Right renal pelvis (tissue), 4 donors: ENCODE measurements at places on chromosomes 6 and 20. TPM values are rescaled to one million over a fixed set of nuclear protein-coding genes. Genes with fewer than 3 reads are reported as not detected.

KHDC1 gene
- polyA plus RNA-seq, result 6.2 TPM

OR2H1 gene
- not detected for polyA plus RNA-seq

NINL gene
- polyA plus RNA-seq, result 35.5 TPM

RHAG gene
- polyA plus RNA-seq, result 1.2 TPM

GATA5 gene
- polyA plus RNA-seq, result 7.4 TPM

TCFL5 gene
- polyA plus RNA-seq, result 12.8 TPM

GSS gene
- polyA plus RNA-seq, result 59.4 TPM

BTNL2 gene
- polyA plus RNA-seq, result 1.3 TPM

CHRNA4 gene
- 6.1 TPM for polyA plus RNA-seq

HAO1 gene
- polyA plus RNA-seq, result not detected

RAET1G gene
- polyA plus RNA-seq, result 1.3 TPM

GPR63 gene
- 2.6 TPM for polyA plus RNA-seq

PDE10A gene
- 20.3 TPM for polyA plus RNA-seq

PPP1R3G gene
- polyA plus RNA-seq, result 2.3 TPM

NRSN1 gene
- 0.43 TPM for polyA plus RNA-seq

KLHDC3 gene
- 109 TPM for polyA plus RNA-seq

SPATS1 gene
- not detected for polyA plus RNA-seq

PNLDC1 gene
- 0.46 TPM for polyA plus RNA-seq

MCCD1 gene
- polyA plus RNA-seq, result 26.4 TPM

C20orf202 gene
- 0.24 TPM for polyA plus RNA-seq

SLC22A7 gene
- 2.5 TPM for polyA plus RNA-seq

GGTLC1 gene
- 0.27 TPM for polyA plus RNA-seq

LY6G6F gene
- polyA plus RNA-seq, result 1.0 TPM

SFTA2 gene
- 1.0 TPM for polyA plus RNA-seq

MAP7 gene
- 33.4 TPM for polyA plus RNA-seq

TRERF1 gene
- polyA plus RNA-seq, result 16.6 TPM

MATN4 gene
- polyA plus RNA-seq, result 0.41 TPM

JARID2 gene
- polyA plus RNA-seq, result 27.7 TPM

MEP1A gene
- polyA plus RNA-seq, result not detected

MMUT gene
- polyA plus RNA-seq, result 56.8 TPM

MCHR2 gene
- polyA plus RNA-seq, result 0.03 TPM

OTOR gene
- polyA plus RNA-seq, result 0.24 TPM

IP6K3 gene
- 1.1 TPM for polyA plus RNA-seq

VSTM2L gene
- polyA plus RNA-seq, result 1.9 TPM

OLIG3 gene
- not detected for polyA plus RNA-seq

PI16 gene
- 1.8 TPM for polyA plus RNA-seq

SUMO4 gene
- polyA plus RNA-seq, result 1.0 TPM

PGC gene
- not detected for polyA plus RNA-seq

FNDC1 gene
- 8.9 TPM for polyA plus RNA-seq

TMEM244 gene
- not detected for polyA plus RNA-seq

SCRT2 gene
- polyA plus RNA-seq, result not detected

CD24 gene
- polyA plus RNA-seq, result 1,219 TPM

VARS2 gene
- polyA plus RNA-seq, result 47.1 TPM

ZNF337 gene
- polyA plus RNA-seq, result 23.0 TPM

NT5E gene
- polyA plus RNA-seq, result 5.1 TPM
